Omental fat pad (tissue), 4 donors: ENCODE measurements at places on chromosomes 11 and 22. TPM values are rescaled to one million over a fixed set of nuclear protein-coding genes. Genes with fewer than 3 reads are reported as not detected.
A peak's percentile ranks its signal among the peaks of the same experiment; 100 is the strongest.

Gene KCNJ1
- total RNA-seq = not detected

Gene SLC16A8
- total RNA-seq = 3.2 TPM

Gene PANX3
- not detected for total RNA-seq

Gene TRIM51
- not detected for total RNA-seq

- DNase-seq = no peak
Measured at GRCh38 chr11:35798423-35798822, 135.8 kb downstream of the TRIM44 start.

DNA sequence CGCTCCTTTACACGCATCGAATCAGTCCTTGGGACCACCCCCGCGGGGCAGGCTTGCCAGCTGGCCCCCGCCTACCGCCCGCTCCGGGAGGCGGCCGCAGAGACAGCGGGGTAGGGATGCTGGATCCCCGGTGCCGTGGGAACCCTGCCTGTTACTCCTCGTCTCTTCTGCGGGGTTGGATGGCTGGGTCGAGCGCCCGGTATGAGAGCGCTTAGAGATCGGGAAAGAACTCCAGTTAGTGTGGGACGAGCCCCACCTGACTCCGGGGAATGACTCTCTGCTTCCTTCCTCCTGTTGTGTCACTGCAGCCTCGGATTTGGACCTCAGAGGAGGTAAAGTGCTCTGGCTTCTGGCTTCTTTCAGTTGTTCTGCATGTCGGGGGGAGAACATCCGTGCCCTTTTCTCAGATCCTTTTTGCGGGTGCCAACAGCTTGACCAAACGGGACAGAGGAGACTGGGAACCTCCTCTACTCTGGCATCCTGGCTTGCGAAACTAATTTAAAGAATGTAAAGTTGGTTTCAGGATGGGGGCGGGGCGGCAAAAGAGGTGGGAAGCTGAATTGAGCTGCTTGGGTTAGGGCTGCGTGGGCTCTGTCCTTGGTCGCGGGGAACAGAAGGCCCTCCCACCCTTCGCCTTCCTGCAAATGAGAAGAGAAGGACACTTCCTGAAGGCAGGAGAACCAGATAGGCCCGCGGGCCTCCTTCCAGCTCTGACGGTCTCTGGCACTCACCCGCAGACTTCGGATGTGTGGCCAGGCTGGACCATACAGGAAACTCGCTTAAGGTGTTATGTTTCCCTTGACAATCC, 938 bp downstream of the LAYN start:
- DNase-seq = no peak

- DNase-seq = no peak
Measured at GRCh38 chr11:77442394-77443053, 31.4 kb downstream of the PAK1 start.

- DNase-seq = no peak
Measured at GRCh38 chr11:78347956-78348355, 69.7 kb downstream of the GAB2 start.

GRCh38 chr22:23536821-23537345, 43.2 kb downstream of the IGLL1 start:
- no peak for DNase-seq

GRCh38 chr22:49119551-49119952, 708.1 kb downstream of the BRD1 start:
- peak; percentile 31 for DNase-seq

- no peak for DNase-seq
Measured at GRCh38 chr11:92886243-92886905, 83.1 kb upstream of the MTNR1B start.
